Stimulated activated CD8-positive, alpha-beta memory T cell treated with anti-CD3 and anti-CD28 coated beads, Interleukin-2, amount 100 ng/mL, for 48 hours (primary cell): ENCODE measurements at places on chromosomes 1 and 21.

DNA sequence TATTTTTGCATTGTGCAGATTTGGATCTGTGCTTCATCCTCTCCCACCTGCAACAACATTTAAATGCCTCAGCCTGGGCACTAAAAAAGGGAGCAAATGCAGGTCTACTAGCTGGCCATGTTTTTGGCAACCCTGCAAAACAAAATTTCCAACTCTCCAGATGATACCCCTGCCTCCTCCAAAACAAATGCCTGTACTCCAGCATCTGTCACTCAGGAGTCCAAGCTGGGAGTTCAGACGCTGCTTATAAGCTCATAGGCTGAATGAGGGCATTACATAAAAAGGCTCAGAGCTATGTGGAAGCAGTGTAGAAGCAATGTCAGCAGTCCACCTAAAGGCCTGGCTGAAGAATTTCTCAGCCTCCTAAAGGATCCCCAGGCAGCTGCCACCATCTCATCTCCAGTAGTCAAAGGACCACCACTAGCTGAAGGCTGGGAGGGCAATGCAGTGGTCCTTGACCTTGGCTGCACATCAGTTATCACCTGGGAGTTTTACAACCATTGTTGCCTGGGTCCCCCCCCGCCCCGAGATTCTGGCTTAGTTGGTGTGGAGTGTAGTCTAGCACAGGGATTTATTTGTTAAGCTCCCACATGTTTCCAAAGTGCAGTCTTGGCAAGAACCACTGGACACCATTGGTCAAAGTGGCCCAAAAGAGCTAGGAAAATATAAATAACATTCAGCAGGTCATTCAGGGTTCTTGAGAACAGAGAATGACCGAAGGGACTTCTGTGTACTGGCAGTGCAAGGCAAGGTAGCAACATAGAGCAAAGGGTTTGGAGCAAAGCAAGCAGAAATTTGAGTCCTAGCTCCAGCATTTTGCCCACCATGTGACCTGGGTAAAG lies 57.2 kb downstream of the ITPKB start:
- no peak for DNase-seq

DNA sequence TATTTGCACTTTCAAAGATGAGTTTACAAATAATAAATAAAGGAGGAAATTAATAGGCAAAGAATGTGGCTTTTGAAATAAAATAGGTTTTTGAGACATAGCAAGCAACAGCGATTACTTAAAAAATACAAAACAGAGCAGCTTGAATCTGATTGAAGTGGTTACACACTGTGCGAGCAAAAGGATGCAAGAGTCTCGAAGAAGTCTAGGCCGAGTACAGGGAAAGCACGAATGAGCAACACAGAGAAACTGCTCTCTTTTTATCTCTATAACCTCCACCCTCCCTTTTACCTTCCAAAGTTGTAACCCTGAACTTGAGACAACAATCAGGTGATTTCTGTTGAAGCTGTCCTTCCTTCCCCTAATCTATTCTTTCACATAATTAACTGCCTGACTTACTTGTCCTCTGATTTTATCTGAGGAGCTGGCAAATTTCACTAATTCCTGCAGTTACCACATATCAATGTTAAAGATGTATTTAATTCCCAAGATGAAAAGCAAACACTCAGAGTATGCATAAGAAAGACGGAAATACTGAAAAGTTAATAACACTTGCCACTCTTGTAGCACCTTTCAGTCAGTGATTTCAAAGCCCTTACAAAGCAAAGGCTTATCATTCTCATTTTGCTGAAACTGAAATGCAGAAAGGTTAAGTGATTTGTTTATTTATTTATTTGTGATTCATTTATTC lies 1030.1 kb downstream of the ADGRL2 start:
- DNase-seq: no peak

DNA sequence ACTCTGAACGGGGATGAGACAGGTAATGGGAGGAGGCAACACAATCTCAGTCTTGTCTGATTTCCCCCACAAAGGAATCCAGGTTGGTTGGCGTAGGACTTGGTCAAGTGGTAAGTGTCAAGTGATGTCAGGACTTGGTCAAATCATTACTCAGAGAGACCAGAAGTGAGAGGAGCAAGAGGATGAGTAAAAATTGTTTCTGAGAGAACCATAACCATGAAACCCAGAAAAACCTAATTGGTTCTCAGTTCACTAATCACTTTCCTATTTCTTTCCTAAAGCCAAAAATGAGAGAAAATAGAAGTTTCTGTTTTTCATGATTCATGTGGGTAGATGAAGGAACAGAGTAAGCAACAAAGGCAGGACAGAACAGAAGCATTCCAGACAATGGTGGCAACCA lies 5.0 kb downstream of the PHC2 start:
- DNase-seq: no peak

- DNase-seq: no peak
Measured at GRCh38 chr1:28417926-28418637, 48.5 kb downstream of the PHACTR4 start.

GRCh38 chr1:14778898-14779865 lies 180.7 kb downstream of the KAZN start:
- DNase-seq: peak; percentile 22

DNA sequence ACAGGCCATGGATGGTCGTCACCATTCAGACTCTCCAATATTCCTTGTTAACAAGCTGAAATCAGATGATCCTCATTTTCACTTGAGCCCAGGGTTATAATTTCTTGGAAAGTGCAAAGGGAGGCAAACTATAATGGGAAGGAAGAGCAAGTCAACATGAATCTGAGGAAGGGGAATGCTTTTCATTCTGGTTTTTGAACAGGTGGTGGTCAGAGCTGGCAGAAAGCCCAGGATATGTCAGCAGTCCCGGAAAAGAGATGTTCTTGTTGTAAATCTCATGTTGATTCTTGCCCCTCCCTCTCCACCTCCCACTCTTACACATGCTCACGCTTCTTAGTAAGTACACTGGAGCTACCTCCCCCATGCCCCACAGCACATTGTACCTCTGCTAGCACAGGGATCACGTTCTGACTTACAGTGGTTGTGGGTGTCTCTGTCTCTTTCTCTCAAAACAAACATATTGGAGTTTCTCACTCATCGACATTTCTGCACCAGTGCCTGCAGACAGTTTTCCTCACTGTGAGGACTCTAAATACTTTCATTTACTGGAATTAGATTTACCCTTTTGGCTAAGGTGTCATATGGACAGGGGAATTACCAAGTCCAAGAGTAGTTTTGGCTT lies 77.6 kb downstream of the XCL2 start:
- peak; percentile 39 for DNase-seq

DNA sequence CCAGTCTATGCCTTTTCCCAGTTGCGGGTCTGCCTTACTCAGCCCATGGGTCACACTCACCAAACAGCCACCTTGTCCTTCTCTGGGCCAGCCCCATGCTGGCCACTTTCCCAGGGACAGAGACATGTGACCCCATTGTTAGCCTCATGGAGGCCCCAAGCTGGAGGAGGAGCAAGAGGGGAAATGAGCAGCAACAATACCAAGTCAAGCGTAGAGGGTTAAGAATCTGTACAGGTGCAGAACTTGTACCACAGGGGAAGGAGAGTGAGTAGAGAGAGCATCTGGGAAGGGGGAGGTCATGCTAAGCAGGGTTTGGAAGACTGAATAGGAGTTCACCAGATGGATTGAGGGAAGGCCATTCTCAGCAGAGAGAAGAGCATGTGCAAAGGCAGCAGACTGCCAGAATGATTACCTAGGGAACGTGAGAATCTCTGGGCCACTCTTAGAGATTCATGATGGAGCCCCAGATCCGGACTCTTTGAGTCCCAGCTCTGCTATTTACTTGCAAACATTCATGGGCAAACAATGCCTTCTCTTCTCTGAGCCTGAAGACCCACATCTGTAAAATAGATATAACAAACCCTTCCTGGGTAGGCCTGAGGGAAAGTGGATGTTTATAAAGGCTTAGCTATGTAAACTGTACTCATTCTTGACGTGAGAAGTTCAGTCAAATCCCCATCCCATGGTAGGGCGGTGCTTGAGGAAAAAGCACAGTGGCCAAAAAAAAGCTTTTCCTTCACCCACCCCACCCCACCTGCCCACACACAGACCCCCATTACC lies 2.8 kb upstream of the SLC2A1 start:
- no peak for DNase-seq

GRCh38 chr1:244405856-244406255 lies 45.9 kb downstream of the ADSS2 start:
- no peak for DNase-seq

- DNase-seq: no peak
Measured at GRCh38 chr1:70051926-70052325, 153.5 kb downstream of the LRRC40 start.

- DNase-seq: no peak
Measured at GRCh38 chr1:96633695-96634094, 87.9 kb upstream of the PTBP2 start.

DNA sequence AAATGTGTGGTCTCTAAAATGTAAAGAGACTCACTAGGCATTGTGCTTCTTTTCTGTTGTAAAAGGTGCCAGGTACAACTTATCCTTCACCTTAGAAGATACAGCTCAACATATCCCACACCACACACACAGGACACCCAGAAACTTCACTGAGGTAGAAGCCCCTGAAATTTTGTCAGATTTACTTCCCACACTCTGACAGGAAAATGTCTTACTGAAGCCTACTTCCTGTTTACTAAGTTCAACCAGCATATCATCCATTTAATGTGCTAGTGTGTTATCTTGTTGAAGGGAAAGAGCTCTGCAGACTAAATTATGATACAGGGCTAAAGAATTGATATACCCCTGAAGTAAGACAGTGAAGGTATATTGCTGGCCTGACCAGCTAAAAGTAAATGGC lies 39.9 kb upstream of the INSL5 start:
- no peak for DNase-seq

DNA sequence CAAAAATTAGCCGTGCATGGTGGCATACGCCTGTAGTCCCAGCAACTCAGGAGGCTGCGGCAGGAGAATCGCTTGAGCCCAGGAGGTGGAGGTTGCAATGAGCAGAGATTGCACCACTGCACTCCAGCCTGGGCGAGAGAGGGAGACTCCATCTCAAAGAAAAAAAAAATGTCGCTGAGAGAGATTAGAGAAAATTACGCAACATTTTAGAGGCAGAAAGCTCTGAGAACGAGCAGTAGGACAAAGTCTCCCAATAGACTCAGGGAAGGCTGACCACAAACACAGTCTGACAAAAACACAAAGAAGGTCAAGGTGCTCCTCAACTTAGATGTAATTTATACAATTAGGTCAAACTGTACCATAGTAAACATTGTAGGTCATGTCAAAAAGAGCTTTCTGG lies 367.6 kb upstream of the ZRANB2 start:
- DNase-seq: no peak

DNA sequence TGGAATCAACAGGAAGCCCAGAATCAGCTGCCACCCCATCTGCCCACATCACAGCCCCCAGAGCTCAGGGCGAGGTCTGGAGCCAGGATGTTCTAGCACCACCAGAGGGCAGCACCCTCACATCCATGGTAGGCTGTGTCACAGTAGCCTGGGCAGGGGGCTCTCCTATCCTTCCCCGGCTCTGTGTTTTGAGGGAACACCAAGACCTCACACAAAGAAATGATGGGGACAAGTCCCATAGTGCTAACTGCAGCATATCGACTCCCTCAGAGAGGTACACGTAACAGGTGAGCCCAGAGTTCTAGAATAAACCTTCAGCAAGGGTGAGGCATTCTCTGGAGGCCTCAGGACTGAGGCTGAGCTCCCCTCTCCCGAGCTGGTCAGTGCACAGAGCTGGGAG lies 2.3 kb upstream of the KCNC4 start:
- peak; percentile 60 for DNase-seq

DNA sequence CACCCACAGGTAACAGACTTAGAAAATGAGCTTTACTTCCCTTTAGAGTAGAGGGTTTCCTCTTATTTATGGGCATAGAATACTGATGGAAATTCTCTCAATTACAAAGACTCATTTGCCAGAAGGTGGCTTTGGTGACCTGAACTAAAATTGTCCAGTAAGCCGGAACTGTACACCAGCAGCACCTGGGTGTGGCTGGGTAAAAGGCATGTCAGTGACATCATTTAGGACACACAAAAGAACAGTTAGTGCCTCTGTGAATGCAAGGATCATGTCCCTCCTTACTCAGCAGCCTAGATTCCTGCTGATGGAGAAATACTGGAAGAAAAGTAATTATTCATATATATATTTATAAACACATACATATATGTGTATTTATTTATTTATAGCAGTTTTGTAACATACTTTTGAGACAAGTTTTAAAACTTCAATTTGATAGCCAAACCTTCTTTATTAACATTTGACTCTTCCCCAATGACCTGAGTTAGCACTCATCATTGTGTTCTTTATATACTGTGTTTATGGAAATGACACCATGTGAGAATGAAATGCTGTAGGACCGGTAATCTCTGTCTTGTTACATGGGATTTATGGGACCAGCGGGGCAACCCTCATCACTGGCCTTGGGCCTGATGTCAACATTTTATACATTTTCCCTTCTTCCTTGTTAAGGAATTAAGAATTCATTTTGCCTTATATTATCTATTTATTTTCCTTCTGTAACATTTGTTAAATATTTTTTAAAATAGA lies 274.4 kb downstream of the BRINP2 start:
- DNase-seq: no peak

- no peak for DNase-seq
Measured at GRCh38 chr1:198892065-198892464, 253.2 kb downstream of the PTPRC start.

DNA sequence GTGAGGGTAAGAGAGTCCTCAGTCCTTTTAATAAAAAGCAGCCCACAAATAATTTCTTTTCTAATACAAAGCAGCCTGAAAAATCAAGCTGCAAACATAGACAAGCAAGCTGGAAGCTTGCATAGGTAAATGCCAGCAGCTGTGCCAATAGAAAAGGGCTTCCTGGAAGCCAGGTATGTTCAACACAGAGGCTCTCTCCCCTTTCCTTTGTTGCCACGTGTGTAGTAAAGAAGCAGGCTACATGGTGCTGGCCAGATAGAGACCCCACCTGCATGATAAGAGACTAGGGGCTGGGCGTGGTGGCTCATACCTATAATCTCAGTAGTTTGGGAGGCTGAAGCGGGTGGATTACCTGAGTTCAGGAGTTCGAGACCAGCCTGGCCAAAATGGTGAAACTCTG lies 50.1 kb upstream of the ERRFI1 start:
- no peak for DNase-seq

GRCh38 chr1:14479865-14480264 lies 118.6 kb upstream of the KAZN start:
- DNase-seq: no peak

DNA sequence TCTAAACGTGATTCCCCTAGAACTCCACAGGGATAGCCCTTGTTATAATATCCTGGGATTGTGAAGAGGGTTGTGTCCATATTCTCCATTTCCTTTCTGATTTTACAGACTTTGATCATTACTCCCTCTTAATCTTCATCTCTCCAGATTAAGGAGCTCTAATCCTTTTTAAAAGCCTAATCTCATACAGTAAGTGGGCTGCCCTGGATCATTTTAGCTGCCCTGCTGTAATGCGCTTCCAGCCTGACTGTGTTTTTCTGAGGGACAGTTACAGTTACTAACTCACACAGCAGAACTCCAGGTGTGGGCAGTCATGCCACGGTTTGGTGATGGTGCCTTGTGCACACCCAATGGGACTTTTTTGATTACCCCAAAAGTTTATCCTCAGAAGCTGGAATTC lies 33.5 kb downstream of the PROX1 start:
- no peak for DNase-seq

- no peak for DNase-seq
Measured at GRCh38 chr1:97599447-97599846, 321.4 kb downstream of the DPYD start.
